ENCODE measurements at places on chromosomes 5 and 9. TPM values are rescaled to one million over a fixed set of nuclear protein-coding genes. Genes with fewer than 3 reads are reported as not detected.

Gene FOXD4L5
- total RNA-seq = under 0.01 TPM

Gene PCDHB15
- total RNA-seq = 4.2 TPM

Gene PCDHB12
- 1.6 TPM for total RNA-seq

Gene NDUFA8
- total RNA-seq = 40.2 TPM

Gene KIF24
- 5.7 TPM for total RNA-seq

Gene MZB1
- 0.52 TPM for total RNA-seq

Gene SPINK6
- total RNA-seq = not detected

Gene DHFR
- 13.0 TPM for total RNA-seq

Gene CDKN2AIPNL
- total RNA-seq = 37.1 TPM

Gene C7
- 15.1 TPM for total RNA-seq

Gene PCDHA11
- under 0.01 TPM for total RNA-seq

Gene TAF11L4
- not detected for total RNA-seq

Gene KCNT1
- 1.6 TPM for total RNA-seq

Gene SPATA6L
- 1.6 TPM for total RNA-seq

Gene ALDH1A1
- 52.7 TPM for total RNA-seq

Gene TAL2
- 12.0 TPM for total RNA-seq

Gene NDUFAF2
- total RNA-seq = 9.9 TPM

Gene COL23A1
- total RNA-seq = 0.52 TPM

Gene ZNF300
- total RNA-seq = 5.2 TPM

Gene ZNF879
- 4.7 TPM for total RNA-seq

Gene SAXO1
- not detected for total RNA-seq

Gene FOXI1
- not detected for total RNA-seq

Gene SLC22A4
- 3.1 TPM for total RNA-seq

Gene CNTNAP3
- total RNA-seq = 4.2 TPM

Gene IL7R
- total RNA-seq = 0.52 TPM

Gene C9orf153
- total RNA-seq = 1.6 TPM

Gene OBP2B
- not detected for total RNA-seq

Gene KIAA1958
- 3.7 TPM for total RNA-seq

Gene TMEM232
- total RNA-seq = 1.6 TPM

Gene FRMPD1
- 6.3 TPM for total RNA-seq

Gene KCNV2
- total RNA-seq = not detected

Gene REEP2
- total RNA-seq = 7.3 TPM

Gene BDP1
- total RNA-seq = 19.3 TPM

Gene EXD3
- 8.4 TPM for total RNA-seq

Gene EPB41L4A
- total RNA-seq = 21.4 TPM

Gene SLC6A18
- total RNA-seq = not detected

Gene LCN1
- total RNA-seq = not detected

Gene TAF11L2
- not detected for total RNA-seq

Gene PCDHGB2
- 2.1 TPM for total RNA-seq

Gene SEMA6A
- total RNA-seq = 43.8 TPM

Gene NREP
- total RNA-seq = 179 TPM

Gene UGT3A2
- under 0.01 TPM for total RNA-seq

Gene OR13F1
- not detected for total RNA-seq

Gene DRD1
- not detected for total RNA-seq

Gene PPP1R2B
- not detected for total RNA-seq

Data from skeletal muscle tissue (tissue), 5 donors.